Suprapubic skin (tissue), 4 donors: ENCODE measurements at places on chromosomes 16 and 17. TPM values are rescaled to one million over a fixed set of nuclear protein-coding genes. Genes with fewer than 3 reads are reported as not detected.

DNA sequence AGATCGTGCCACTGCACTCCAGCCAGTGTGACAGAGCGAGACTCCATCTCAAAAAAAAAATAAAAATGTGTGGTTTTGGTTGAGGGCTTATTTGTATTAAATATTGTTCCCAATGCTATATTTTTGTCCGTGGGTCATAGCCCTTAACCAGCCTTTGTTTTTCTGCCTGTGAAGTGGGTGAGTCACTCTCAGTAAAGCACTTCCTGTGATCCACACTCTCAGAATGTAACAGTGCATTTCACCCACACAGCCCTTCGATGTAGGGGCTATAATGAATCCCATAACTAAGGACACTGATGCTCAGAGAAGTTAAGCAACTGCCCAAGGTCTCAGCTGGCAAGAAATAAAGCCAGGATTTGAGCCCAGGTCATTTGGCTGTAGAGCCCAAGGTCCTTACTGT, 34.7 kb upstream of the POLR3E start:
- no peaks in the 10 kb centered on the region for H3K27me3 ChIP-seq
- no peaks in the 10 kb centered on the region for H3K4me1 ChIP-seq
- DNase-seq = no peak
- H3K4me3 ChIP-seq = no peak overlapping the region
- H3K27ac ChIP-seq = no peak overlapping the region

- no peaks in the 10 kb centered on the region for H3K27me3 ChIP-seq
- H3K4me1 ChIP-seq = no peaks in the 10 kb centered on the region
- DNase-seq = no peak
- no peaks in the 10 kb centered on the region for H3K36me3 ChIP-seq
These were observed 39.0 kb downstream of the LYRM9 start for GRCh38 chr17:27854163-27854562.

- no peaks in the 10 kb centered on the region for H3K27me3 ChIP-seq
- no peaks in the 10 kb centered on the region for H3K4me1 ChIP-seq
- no peak within 1 kb of the TSS for H3K27ac ChIP-seq
- H3K4me3 ChIP-seq = no peak within 1 kb of the TSS
- no peak for DNase-seq
- no peaks in the 10 kb centered on the region for H3K36me3 ChIP-seq
These were observed at the start of gene CCL5 for GRCh38 chr17:35879773-35880654. TSS of gene CCL5 (minus strand) at chr17:35880360.

- H3K27me3 ChIP-seq = peaks cover 13% of the 10 kb centered on the region
- no peaks in the 10 kb centered on the region for H3K36me3 ChIP-seq
- DNase-seq = no peak
These were observed 183.0 kb upstream of the RPL38 start for GRCh38 chr17:74020522-74020921.

ZNF423 gene
- total RNA-seq = 1.9 TPM
